Stimulated activated CD8-positive, alpha-beta memory T cell treated with anti-CD3 and anti-CD28 coated beads, Interleukin-7, amount 100 ng/mL, for 24 hours (primary cell): ENCODE measurements at places on chromosomes 11 and 22.

GRCh38 chr11:68525930-68526329, 65.4 kb downstream of the PPP6R3 start:
- no peak for DNase-seq

GRCh38 chr11:36399236-36399635, 103.1 kb downstream of the PRR5L start:
- no peak for DNase-seq

DNA sequence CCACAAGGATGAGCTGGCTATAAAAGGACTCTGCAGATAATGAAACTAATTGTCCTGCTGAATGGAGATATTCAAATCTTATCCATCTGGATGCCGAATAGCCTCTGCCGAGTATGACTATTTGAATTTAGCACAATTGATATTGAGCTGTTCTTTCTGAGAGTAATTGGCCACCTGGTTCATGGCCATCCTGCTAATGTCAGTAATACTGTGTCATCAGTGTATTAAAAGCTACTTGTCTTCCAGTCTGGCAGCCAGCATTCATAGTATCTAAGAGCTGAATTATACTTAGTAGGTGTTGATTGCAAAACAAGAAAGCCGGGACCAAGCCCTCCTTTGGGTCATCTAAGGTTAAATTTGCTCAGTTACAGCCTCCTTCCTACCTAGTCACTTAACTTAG, 310.7 kb upstream of the NCAM1 start:
- DNase-seq: no peak

DNA sequence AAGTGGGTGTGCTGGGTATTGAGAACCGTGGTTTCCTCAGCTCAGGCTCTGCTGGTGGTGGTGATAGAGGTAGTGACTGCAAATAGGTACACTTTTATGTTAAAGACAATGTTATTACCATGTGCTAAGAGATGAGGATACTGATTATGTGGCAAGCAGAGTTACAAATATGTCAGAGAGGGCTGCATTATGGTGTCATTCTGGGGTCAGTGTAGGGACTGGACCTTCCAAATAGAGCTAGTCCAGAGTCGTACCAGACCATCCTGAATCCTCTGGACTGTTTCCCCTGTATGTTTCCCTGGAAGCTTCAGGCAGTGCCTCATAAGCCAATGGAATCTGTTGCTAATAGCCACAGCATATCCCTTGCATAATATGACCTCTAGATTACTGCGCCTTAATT, at the start of gene DNAJB7:
DNAJB7 (minus strand) TSS at position 101 of the 400 bp plus-strand sequence. CDS start 119 bp downstream, outside the sequence.
- DNase-seq: no peak

DNA sequence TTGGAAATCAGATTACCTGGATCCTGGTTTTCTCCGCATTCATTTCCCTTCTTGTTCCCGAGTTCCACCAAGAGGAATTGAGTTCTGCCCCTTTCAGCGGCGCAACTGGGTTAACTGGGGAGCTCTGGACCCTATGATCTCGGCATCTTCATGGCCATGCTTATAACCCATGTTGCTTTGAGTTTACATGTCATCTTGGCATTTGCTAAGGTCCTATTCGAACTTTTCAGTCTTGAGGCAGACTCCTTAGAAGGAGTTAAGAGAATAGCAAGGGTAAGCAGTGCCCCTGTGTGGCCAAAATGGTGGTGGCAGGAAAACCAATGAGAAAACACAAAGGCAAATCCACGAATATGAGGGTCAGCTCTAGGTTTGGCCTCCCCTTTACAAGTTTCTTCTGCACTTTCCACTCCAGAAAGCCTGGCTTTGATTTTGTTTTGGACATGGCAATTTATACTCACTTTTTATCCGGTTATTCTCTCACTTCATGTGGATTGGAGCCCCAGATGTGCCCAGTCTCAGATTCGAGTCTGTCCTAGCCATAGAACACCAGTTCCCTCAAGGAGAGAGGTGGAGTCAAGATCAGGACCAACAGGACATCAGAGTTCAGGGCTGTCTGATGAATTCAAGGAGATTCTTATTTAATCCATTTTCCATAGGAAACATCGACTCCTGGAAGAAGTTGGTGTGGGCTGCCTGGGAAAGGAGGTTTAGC, 55.3 kb upstream of the FBXO3 start:
- no peak for DNase-seq

- no peak for DNase-seq
These were observed 19.7 kb upstream of the NUP160 start for GRCh38 chr11:47867823-47868222.

- no peak for DNase-seq
These were observed 52.5 kb downstream of the CD6 start for GRCh38 chr11:61023966-61024295.

GRCh38 chr11:23311986-23312940, 452.0 kb upstream of the CCDC179 start:
- no peak for DNase-seq
